GM19239 (cell line): ENCODE measurements at places on chromosomes 6 and 20.

- DNase-seq = no peak
Observed at GRCh38 chr6:36920049-36920448, 34.3 kb downstream of the C6orf89 start.

GRCh38 chr6:37516076-37516919 is 16.6 kb upstream of the CCDC167 start:
- DNase-seq = peak; percentile 74

DNA sequence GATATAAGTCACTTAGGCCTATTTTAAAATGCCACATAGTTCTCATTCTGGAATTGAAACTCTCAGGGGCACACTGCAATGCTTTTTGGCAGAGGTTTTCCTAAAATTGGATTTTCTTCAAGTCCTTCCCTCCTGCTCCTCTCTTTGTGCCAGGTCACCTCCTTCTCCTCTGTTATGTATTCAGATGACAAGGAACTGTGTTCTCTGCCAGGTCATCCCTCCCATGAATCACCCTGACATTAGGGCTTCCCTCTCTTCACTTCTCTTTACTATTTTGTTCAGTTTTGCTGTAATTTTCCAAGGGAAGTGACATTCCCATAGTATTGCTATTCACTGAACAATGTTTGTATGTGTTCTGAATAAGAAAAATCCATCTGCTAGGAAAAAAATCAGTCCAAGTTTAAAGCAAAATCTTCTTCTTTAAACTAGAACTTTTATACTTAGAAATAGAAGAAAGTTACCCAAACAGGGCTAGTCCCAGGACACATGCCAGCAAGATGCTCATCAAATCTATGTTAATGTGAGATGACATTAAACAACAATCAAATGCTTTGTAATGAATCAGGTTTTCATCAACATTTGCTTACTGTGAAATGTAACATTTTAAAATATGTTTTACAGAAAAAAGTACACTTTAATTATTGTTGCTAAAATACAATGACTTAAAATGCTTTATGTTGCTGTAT is 461.1 kb downstream of the MMUT start:
- no peak for DNase-seq

DNA sequence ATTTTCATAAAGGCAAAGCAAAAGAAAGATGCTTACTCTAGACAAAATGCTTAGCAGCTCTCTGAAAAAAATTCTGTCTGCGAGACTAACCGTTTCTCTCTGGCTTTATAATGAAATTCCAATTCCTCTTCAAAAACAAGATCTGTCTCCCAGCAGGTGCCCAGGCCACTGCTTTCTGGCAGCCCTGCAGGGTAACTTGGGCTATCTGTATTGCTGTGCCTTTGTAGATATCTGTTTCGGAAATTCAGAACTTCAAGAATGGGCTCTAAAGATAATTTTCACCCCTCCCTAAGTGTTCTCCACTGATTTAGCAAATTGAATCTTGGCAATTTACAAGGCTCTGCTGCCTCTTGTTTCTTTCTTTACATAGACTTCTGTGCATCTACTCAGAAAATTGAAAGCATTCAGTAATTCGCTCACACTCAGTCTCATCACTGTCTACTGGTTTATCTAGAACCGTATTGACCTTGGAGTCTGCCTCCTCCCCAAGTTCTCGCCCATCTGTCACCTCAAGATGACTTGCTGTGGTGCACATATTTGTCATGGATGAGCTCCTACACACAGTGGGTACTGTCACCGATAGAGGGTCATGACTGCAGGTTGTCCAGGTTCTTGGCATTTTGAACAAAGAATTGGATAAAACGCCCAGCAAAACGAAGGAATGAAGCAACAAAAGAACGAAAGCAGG is 26.4 kb upstream of the FABP7 start:
- DNase-seq = no peak

- no peak for DNase-seq
Observed at GRCh38 chr6:49004801-49005200, 458.3 kb downstream of the MMUT start.

DNA sequence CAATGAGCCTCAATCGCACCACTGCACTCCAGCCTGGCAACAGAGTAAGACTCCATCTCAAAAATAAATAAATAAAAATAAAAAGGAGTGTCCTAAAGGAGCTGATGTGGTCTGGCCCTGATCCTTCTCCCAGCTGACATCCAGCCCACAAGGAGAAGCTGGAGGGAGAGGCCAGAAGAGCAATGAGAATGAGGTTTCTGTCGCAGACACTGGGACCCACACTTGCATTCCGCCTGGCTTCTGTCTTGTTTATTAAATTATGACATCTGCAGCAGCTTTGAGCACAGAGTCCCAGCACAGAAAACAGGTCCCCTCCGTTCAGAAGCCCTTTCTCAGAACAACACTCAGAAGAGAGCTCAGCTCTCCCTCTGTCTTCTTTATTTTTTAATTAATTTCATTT is 10.3 kb upstream of the E2F1 start:
- DNase-seq = no peak

DNA sequence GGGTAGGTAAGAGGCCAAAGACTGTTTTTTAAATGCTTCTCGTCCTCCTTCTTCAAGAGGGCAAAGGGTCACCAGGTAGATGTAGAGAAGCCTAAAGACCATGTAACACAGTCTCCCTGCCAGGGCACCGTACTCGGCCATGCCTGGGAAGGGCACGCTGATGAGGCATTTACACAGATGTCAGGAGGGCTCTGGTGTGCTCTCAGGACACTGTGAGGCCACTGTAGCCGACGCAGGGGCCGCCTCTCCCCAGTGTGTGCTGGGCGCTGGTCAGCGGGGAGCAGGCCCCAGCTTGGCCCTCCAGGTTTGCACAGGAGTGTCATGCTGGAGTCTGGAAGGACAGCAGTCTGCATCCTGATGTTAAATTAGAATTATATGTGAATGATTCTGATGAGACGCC is 7.1 kb upstream of the MTG2 start:
- no peak for DNase-seq

DNA sequence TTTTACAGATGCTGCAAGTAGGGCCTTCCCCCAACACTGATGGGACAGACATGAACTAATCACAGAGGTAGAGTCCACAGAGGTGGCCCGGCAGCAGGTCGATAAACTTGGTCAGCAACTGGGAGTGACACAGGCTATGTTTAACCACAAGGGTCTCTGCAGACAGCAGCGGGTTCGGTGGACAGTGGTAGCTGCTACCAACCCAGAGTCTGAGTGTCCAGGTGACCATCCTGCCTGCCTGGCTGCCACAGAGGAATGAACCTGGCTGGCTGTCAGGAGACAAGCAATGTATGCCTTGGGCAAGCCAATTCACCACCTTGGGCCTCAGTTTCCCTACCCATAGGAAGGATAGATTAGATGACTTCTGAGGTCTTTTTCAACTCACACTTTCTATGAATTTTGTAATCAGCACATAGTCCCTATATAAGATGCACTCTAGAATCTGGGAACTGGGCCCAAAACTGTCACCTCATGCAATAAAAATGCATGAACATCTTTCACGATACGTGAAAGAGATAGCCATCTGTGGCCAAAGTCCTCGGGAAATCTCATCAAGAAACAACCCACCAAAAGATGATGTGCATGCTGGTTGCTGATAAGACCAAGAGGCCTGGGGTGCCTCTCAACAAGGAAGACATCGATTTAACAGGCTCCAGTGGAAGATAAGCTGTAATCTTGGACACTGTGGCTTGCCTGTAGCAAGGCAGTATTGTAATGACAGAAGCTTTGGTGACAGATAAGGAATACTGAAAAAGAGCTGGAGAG is 30.5 kb downstream of the MDGA1 start:
- DNase-seq = no peak

DNA sequence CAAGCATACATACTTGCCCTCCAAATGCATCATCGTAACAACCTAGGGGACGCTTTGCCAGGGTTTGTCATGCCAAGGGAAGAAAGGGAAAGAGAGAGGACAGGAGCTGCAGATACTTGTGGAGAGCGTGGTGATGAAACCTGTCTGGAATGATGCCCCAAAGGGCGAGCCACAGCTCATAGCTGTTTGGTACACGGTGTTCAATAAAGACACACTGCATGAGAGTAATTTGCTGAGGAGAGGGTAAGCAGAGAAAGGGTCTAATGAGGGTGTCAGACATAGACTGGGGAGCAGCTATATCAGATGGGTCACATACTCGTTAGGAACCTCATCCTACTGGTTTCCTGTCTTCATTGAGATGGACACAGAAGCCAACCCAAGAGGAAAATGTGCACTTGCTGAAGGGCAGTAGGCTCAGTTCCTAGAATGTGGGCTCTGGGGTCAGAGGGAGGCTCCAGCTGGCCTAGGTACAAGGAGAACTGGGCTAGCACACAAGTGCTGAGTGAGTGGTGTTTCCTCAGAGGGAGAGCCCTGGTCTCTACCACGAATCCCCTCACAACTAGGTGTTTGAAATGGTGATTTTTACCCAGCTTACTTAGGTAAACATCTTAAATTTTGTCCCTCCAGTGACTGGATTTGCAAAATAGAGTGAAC is 5.2 kb upstream of the FOXO3 start:
- no peak for DNase-seq

GRCh38 chr20:25288291-25289181 is 40.7 kb downstream of the PYGB start:
- peak; percentile 71 for DNase-seq

GRCh38 chr20:4956200-4956810 is 45.0 kb downstream of the SLC23A2 start:
- peak; percentile 27 for DNase-seq

DNA sequence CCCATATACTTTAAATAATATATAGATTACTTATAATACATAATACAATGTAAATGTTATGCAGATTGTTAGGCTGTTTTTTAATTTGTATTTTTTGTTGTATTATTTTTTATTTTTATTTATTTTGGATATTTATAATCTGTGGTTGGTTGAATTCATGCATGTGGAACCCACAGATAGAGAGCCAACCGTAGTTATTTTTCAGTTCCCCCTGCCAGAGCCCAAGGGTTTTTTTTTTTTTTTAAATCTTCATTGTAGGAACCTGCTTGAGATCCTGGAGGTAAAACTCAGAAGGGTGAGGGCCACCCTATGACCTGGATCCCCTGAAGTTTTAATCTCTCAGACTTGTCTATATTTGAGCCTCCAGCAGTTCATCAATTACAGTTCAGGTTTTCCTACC is 133.2 kb downstream of the B3GAT2 start:
- DNase-seq = no peak

DNA sequence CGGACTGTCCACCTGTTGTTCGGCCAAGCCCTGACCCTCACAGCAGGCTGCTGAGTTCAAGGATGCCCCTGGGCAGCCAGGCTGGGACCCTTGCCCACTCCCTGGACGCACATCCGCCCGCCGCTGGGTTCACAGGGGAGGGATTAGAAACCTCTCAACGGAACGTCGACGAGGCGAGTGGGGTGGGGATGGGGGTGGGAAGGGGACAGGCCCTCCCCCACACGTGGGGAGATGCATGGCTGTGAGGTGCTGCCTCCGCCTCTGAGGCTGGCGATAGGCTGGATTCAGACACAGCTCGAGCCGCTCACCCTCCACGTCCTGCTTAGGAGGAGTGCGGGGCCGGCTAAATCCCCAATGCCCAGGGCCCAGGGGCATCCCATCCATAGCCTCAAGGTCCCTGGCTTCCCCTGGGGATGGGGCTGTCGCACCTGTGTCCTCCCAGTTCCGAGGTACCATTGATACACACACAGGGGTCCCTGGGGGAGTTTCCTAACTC is 90.6 kb upstream of the BHLHE23 start:
- no peak for DNase-seq

DNA sequence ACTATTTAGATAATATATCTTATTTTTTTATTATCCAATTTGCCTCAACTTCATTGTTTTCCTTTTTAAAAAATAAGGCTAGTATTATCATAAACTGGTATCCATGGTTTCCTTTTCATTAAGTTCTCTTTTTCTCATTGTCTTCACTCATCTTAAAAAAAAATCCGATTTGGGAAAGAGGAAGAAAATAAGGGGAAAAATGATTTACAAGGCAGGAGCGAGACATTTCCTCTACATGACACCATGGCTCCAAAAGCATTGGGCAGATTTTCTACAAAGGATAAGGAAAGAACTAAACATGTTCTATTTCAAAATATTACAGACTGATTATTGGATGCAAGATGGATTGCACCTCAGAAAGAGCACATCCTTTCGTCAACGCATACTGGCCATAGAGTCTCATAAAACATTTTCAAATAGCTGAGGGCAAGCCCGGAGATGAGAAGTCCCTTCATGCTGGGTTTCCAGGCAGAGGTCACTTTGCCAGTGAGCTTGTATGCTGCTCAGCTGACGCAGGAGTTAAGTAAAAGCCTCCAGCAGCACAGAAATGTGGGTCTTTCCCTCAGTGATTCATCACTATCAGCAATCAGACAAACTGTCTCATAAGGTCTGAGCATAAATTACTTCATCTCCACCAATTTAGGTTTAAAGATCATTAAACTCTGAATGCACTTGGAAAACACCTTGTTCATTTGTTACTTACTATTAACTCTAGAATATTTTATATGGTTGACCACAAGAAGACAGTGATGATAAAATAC is 129.0 kb upstream of the TNFAIP3 start:
- no peak for DNase-seq

- no peak for DNase-seq
Observed at GRCh38 chr6:106383573-106383972, 23.1 kb downstream of the CRYBG1 start.

GRCh38 chr20:4095639-4096038 is 80.3 kb upstream of the RNF24 start:
- DNase-seq = no peak

DNA sequence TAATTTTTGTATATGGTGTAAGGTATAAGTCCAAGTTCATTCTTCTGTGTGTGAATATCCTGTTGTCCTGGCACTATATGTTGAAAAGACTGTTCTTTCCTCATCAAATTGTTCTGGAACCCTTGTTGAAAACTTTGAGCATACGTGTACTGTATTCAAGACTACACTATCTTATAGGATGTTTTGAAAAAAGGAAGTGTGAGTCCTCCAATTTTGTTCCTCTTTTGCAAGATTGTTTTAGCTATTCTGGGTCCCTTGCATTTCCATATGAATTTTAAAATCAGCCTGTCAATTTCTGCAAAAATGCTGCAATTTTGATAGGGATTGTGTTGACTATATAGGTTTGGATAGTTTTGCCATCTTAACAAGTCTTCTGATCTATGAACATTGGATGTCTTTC is 195.2 kb downstream of the BACH2 start:
- DNase-seq = no peak

DNA sequence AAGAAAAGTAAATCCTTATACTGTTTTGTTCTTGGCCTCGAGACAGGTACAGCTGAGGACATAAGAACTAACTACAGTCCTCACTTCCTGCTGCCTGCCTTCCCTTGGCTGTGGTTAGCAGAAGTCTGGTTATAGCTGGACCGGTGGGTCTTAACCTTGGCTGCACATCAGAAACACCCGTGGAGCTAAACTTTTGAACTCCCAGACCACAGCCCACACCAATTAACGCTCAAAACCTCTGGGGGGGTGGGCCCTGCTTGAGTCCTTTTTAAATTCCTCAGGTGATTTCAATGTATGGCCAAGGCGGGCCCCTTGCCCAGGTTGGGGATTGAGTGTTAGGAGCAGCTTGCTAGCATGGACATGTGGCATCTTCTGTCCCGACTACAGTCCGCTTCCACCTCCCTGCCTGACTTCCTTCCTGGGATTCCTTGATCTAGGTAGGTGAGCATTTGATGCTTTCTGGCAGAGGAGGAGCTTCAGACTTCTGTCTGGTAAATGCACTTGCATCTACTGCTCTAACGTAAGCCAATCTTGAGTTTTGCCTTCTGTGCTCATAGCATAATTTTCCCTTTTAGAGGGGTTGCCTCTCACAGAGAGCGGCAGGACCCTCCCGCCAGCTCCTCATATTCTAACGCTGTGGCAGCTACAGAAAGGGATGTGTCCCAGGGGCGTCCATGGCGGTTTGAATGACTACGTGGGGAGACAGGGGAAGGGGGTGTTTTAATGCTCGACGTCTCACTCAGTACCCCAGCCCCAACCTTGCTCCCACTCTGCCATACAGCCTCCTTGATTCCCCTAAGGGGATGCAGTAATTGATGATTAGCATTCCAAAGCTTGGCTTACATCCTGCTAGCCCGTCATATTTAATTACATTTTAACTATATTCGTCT is 390.1 kb downstream of the ZFAND3 start:
- no peak for DNase-seq
